CD8-positive, alpha-beta memory T cell (primary cell): ENCODE measurements at places on chromosomes 1 and 21. TPM values are rescaled to one million over a fixed set of nuclear protein-coding genes. Genes with fewer than 3 reads are reported as not detected.

DNA sequence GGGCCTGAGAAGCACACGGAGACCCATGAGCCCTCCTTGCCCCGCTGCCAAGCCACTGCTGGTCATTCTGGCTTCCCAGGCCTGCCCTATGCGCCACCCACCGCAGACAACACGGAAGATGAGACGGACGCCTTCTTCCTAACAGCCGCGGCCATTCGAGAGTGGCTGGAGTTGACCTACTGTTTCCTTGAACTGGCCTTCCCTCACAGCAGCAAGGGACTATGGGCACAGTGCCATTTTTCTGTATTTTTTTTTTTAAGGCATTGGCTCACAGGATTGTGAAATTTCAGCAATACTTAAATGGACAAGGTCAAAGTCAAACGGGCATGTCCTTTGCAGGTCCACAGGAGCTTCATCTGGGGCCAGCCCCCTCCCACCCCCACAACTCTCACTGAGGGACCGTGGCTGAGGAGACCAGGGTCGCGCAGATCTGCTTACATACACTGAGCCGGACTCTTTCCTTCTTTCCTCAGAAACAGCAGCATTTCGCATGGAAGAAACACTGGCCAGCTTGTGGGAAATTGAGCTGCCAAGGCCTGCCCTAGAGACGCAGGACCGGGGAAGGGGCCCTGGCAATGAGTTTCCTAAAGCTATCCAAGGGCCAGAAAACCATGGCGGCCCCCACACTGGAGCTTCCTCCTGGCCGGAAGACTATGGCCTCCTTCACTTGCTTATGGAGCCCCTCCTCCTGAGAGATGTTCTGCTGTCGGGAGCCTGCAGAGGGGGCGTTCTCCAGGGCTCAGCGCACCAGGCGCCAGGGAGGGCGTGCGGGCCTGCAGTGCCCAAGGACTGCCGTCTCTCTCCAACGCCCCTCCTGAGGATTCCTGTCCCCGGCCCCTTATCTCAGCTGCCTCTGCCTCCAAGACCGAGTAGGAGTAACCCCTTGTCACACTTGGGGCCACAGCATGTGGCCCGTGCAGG, 98.9 kb downstream of the PGBD5 start:
- no peak for DNase-seq

DNA sequence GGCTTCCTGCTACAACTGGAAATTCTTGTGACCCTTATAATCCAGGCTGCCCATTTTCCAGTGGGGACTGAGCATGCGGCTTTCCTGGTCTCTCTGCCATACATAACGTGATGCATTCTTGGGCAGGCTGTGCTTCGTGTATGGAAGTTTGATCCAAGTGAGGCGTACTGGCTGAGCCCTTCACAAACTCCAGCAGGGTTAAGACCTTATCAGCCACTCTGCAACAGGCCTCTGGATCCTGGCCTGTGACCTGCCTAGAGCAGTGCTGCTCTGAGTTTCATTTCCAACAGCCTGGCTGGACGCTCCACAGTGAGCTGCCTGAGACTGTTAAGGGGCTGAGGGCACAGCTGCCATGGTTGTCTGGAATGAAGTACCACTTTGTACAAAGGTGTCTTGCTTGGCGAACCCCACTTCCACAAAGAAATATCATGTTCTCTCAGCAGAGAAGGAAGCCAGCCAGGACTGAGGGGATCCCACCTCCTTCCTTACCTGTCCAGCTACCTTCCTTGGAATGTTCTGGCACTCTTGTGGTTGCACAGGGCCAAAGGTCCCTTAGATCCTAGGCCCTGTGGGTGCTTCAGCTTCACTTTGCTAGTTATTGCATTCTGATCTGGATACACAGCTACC, 28.5 kb upstream of the XPR1 start:
- DNase-seq: no peak

DNA sequence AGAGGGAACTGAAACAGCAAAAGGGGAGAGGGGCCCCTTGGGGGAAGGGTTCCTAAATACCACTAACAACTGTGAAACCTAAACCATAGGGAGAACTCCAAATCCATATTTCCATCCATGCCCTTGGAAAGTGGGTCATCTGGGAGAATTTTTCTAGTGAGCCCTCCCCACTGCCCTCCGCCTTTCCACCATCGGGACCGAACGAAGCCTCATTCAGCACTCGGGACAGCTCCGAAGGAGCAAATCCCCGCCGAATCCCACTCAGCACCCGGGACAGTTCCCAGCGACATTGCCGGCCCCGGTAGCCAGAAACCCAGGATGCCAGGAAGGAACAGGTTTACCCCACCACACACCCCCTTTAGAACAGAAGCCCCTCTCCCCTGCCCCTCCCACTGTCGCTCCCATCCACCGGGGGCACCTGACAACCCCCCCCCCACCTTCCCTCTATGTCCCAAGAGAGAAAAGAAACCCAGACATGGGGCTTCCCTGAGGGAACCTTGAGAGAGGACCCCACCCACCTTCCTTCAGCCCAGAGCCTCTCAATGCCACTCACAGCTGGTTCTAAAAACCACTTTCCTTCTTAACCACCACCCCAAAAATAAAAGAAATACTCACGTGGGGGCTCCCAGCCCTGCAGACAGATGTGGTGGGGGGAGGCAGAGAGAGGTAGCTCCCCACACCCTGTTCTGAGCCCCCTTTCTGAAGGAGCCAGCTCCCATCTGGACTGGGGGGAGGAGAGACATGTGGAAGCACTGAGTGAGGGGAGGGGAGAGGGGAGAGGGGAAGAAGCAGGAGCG, 4.5 kb downstream of the DLGAP3 start:
- peak; percentile 59 for DNase-seq

DNA sequence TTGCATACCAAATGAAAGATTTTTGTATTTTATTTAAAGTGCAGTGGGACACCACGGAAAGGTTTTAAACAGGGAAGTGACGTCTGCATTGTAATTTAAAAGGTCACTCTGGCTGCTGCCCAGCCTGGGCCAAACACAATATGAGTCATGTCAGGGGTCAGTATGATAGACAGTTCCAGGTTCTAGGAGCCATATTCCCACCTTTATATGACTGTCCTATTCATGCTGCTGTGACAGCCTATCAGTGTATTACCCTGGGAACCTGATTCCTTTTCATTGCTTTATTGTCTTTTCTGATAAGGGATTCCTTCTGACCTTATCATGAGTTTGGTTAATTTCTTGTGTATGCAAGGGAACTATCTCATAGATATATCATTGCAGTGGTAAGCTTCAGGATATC, 5.3 kb downstream of the VANGL1 start:
- DNase-seq: no peak

- no peak for DNase-seq
Observed at GRCh38 chr1:21936366-21937031, 611 bp downstream of the HSPG2 start.

UBL4B gene
- not detected for polyA plus RNA-seq
